Adipocyte (in vitro differentiated cells): ENCODE measurements at places on chromosomes 7 and 10.

DNA sequence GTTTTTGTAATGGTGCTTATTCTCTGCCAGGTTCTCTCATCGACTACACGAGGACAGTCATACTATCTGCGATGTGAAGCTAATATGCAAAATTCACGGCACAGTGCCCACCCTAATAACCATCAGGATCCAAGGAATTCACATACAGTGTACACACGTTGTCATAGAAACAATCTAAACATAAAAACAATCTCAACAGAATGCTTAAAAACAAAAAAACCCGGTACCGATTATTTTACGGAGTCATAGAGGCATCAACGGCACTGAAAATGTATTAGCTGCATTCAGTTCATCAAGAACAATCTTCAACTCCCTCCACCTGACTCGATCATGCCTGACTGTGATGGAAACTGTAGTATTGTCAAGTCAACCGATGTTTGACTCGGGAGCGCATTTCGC is 628 bp downstream of the MRPS33 start:
- peak; percentile 57 for DNase-seq

GRCh38 chr7:132256721-132257212 is 319.5 kb downstream of the PLXNA4 start:
- DNase-seq = no peak

DNA sequence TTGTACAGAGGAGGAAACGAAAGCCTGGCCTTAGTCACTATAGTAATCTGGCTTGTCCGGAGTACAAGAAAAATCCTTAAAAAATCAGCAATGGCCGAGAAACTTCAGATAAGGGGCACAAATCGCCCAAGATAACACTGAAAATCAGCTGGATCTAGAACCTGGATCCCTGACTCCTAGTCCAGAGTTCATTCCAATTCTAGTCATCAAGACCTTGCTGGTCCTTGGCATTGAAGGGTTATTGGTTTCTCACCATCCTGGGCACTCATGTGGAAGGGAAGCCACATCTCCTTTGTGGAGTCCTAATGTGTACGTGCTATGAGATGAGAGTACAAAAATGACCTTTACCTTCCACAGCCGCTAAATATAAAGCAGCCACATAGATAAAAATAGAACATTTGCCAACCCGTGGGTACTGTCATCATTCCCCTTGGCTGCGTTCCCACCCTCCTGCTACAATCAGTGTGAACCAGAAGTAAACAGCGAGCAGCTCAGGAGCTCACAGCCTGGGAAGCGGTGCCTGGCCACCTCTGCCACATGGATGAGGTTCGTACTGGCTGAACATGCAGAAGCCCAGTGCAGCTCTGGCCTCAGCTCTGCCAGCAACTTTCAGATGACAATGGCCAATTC is 116.0 kb upstream of the PDLIM1 start:
- no peak for DNase-seq

DNA sequence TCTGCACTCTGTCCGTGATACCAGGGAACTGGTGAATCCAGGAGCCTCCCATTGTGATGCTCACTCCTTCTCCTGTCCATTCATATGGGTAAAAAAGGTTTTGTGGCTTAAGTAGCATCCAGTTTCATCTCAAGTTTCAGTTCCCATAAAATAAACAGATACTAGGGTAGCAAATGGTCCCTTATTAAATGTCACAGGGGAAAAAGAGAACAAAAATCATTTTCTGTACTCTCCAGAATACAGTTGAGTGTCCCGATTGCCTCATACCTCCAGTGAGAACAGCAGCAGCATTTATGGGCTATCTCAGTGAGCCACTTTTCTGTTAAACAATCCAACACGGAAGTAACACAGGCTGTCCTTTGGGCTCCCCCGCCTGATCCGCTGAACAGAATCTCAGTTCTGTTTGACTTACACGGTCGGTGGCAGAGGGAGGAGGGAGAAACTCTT is 179.6 kb downstream of the CELF2 start:
- no peak for DNase-seq

GRCh38 chr10:18109341-18109870 is 30.8 kb upstream of the CACNB2 start:
- DNase-seq = no peak

DNA sequence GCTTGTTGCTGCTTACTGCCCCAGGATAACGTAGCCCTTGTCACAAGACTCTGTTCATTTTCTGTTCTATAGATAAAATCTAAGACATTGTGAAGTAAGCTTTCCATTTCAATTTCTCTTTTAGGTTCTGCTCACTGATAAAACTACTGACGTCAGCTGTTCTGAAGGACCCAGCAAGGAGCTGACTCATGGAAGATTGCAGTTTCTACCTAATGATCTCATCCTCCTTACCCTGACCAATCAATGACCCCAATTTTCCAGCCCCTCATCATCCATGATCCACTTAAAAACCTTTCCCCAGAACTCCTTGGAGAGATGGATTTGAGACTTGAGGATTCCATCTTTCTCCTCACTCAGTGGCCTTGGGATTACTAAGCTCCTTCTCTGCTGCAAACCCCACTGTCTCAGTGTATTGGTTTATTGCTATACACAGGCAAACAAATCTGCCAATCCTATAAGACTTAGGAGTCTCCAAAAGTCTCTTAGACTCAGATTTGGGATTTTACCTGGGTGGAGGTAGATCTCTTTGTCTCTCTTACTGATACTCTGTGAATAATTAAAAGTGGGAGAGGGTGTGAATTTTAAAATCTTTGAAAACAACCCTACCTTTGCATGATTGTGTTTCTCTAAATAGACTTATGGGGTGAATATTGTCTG is 109.2 kb upstream of the TRIM24 start:
- no peak for DNase-seq

DNA sequence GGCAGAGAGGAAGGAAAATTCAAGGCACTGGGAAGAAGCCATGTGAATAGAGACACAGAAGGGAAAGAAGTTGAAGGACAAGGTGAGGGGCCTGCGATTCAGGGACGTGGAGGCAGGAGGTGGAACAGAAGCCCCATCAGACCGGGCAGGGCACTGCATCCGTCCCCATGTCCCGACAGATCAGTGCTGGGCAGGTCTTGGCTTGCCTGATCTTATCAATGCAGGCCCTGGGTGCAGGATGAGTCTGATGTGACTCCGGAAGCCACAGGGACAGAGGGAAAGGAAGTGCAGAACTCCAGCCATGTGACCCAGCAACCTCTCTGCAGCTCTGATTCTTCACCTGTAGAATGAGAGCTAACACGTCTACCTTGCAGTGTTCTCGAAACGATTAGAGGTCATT is 136.2 kb upstream of the CTBP2 start:
- DNase-seq = no peak
